Tibial nerve (tissue), 4 donors: ENCODE measurements at places on chromosomes 1 and 21. TPM values are rescaled to one million over a fixed set of nuclear protein-coding genes. Genes with fewer than 3 reads are reported as not detected.

OR1C1 gene
- total RNA-seq: not detected

- DNase-seq: no peak
Measured at GRCh38 chr1:184388971-184389370, 2.1 kb downstream of the C1orf21 start.

HMGCS2 gene
- not detected for total RNA-seq

SCYL3 gene
- 9.8 TPM for total RNA-seq
